Activated B cell treated with CpG ODN at 0.5 μM for 24 hours (primary cell): ENCODE measurements at places on chromosomes 5 and 9.

DNA sequence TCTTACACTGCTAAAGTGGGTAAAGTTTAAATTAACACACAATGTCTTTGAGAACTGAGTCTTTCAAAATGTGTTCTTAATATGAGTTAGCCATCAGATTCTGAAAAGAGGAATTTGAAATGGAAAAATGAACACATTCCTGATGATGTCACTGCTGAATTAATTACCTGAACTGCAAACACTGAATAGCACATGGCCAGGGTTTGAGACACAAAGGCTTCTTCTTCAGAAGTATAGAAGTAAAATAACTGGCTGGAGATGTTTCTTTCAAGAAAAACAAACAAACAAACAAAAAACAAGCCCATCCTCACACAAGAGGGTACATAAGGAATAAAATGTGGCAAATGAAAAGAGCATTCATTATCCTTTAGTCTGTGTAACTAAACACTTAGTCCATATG lies 7.1 kb downstream of the GLIS3 start:
- no peak for DNase-seq

DNA sequence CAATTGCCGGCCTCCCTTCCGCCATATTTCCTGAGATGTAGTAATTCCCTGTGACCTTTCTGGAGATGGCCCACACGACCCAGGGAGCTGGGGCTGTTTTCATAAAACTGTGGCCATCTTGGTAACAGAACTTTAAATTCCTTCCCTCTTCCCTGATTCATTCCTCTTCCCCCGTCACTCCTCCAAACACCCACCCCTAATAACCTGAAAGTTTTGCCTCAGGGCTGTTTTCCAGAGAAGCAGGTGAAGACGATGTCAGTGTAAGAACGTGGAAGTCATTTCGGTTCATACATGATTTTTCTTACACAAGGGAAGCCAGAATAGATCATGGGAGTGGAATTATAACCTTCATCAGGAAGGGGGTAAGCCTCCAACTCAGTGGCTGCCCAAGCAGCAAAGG lies 40.6 kb upstream of the ANKH start:
- no peak for DNase-seq

DNA sequence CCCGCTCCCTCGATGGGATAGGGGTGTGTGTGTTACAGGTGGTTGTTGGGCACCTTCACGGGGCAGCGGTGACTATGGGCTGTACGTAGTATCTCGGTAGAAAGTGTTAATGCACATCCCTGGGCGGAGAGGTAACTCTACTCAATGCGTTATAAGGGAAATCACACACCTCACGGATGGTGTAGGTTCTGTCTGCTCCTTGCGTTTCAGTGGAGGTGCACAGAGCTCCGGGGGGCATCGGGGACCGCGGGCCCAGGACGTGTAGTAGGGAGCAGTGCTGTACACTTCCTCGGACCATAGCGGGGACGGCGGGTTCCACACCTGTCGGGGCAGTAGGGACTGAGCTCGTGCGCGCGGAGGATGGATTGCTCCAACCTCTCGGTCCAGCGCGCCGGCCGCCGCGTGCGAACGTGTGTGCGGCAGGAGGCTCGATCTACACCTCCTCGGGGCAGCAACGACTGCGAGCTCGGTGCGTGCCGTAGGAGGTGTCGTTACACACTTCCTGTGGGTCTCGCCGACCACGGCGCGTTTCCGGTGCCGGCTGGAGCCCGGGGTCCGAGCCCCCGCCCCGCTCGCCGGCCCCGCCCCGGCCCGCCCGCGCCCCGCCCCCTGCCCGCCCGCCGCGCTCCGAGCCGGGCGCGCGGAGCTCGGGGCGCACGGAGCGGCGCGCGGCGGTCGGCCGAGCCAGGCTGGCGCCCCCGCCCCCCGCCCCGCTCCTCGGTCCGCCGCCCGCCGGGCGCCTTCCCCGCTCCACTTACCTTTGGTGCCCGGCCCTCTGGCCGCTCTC lies at the start of gene KIAA1958:
TSS of gene KIAA1958 (plus strand) at position 607 of the 787 bp plus-strand sequence. CDS start 87,254 bp downstream, outside the sequence.
- peak; percentile 75 for DNase-seq

DNA sequence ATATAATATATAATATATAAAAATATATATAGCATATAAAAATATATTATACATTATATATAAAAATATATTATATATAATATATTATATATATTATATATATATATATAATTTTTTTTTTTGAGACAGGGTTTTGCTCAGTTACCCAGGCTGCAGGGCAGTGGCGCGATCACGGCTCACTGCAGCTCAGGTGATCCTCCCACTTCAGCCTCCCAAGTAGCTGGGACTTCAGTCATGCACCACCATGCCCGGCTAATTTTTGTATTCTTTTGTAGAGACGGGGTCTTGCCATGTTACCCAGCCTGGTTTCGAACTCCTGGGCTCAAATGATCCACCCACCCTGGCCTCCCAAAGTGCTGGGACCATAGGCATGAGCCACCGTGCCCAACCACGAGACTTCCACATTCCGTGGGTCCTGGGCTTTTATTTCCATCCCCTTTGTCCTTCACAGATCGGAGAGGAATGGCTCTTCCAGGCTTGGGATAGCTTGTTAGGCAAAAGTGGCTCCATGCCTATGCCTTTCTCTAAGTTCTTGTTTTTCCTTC lies 62.0 kb upstream of the IER5L start:
- no peak for DNase-seq

GRCh38 chr5:138698713-138699112 lies 54.5 kb upstream of the CTNNA1 start:
- DNase-seq = no peak

GRCh38 chr9:89428901-89429890 lies 68.7 kb downstream of the SEMA4D start:
- DNase-seq = no peak

GRCh38 chr5:116605310-116606070 lies 30.9 kb upstream of the SEMA6A start:
- no peak for DNase-seq

GRCh38 chr5:83368319-83368718 lies 103.2 kb upstream of the VCAN start:
- no peak for DNase-seq

DNA sequence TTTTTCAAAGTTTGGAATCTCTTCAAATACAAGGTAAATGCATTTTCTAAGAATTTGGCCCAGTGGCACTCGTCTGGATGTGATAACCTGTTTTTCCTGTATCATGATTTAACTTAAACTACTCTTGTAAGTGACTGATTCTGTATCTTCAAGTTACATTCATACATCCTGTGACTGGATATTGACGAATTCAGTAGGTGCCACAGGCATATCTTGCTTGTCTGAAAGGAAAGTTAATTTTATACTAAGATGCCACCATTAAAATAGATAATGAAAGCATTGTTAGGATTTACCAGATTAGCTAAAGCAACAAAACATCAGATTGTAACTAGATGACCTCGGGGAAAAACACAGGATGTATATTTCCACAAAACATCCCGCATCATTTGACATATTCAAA lies 175.3 kb upstream of the ZNF608 start:
- DNase-seq = no peak
